ENCODE measurements at places on chromosomes 7 and 10. TPM values are rescaled to one million over a fixed set of nuclear protein-coding genes. Genes with fewer than 3 reads are reported as not detected.

DNA sequence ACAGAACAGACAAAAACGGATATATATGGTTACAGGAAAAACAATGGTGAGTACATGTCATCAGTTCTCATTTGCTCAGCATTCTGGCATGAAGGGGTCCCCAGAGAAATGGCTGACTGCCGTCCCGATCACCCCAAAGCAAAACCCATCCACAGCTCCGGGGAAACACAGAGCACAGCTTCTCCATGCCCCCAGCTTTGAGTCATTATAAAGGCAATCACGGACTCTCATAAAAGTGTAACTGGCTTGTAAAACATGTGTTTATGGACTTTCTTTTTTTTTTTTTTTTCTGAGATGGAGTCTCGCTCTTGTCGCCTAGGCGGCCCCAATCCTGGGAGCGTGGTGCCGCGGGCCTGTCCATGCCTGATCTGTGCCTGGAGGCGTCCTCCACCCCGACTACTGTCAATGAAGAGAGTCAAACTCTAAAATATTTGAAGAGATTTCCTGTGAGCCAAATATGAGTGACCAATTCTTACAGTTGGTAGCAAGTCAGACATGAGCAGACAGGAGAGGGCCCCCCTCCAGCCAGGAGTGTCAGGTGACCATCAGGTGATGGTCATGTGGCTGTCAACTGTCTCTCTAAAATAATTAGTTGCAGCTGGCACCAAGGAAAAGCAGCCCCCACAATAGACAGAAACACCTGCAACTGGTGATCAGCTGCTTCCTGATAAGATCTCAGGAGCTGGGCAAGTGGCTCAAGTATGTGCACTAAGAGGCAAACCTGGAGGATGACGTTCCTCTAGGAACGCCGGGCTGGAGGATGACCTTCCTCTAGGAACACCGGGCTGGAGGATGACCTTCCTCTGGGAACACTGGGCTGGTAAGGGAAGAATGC lies 21.7 kb upstream of the NOM1 start:
- no peak for DNase-seq

DNA sequence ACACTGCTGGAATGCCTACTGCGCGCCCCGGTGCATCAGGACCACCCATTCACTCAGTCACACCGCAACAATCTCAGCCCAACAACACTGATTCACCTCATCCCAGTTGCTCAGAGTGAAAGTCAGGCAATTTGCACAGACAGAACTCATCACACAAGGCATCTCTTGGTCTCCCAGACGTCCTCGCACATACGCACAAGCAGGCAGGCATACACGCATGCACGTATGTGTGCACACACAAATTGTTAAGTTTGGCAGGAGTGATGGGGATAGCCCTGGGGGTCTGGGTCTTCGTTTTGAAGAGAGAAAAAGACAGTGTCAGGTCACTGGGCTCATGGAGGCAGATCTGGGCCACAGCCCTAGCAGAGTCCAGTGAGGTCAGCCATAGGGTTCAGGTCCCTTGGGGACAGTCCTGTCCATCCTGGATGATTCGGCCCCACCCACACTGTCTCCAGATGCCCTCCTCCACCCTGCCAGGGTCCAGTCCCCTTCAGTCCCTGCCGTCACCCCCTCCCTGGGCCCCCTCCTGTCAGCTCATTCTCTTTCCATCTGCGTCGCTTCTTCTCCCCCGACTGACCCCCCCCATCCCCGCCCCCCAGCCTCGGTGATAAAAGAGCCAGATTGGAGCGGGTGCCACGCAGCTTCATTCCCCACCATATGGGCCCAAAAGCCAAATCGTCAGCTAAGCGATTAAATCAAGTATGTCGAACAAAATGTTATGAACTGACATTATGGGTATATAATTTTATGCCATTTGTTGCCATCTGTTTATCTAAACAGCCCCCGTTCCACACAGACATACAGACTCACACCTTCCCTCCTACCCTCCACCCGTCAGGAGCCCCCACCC lies 48.5 kb upstream of the SLF2 start:
- no peak for DNase-seq

IDI2 gene
- not detected for total RNA-seq

DNA sequence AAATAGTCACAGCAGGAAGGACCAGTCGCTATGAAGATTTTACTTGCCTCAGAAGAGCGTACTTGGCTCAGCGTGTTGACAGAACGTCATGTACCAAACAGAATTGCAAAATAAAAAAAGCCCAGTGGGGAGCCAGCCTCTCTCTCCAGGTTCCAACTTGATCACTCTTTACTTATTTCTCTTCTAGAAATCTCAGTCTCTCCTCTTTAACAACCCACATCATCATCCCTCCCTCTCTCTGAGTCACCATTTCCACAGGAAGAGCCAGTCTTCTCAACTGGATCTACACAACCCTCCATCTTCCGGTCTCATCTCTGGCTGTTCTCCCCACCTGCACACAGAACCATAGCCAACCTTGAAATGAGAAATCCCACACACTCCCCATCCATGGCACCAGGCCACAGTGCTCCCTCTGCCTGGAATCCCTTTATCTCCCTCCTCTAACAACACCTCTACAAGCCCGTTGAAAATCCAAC lies 718.3 kb downstream of the GRID1 start:
- DNase-seq, result no peak

DNA sequence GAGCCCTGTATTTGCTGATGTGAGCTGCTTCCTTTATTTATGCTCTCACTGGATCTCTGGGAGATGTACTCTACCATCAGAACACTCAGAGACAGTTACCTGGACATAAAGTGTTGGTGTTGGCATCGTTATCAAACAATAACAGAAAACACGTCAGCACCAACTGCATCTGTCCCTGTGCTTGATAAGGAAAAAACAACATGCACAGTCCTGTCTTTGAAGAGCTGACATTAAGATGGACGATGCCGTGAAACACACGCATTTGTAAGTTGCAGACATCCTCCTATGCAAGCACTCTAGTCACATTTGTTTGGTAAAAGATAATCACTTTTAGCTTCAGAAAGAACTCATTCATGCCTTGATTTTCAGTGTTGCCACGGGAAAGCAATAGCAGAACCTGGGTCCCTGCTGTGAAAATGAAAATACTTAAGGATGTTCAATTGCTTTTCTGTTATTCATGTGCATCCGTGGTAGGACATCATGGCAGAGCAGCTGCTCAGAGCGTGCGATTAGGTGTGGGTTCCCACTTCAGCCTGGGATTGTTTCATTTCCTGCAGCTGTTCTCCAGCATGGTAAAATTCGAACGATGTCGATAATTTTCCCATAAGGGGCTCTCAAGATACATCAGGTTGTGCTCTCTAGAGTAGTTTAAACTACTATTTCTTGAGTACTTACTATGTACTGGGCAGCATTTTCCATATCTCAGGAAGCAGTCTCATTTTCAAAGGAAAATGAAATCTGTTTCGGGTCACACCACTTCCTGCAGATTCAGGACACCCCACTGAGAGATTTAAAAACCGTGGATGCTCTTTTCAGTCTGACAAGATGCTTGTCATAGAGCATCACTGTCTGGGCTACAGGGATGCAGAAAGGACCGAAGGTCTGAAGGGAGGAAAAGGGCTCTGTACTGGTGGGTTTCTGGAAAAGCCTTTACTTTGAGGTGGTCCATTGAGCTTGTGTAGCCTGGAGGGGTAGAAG lies 248.7 kb downstream of the CAMK1D start:
- DNase-seq, result no peak

GRCh38 chr10:132918617-132919373 lies 23.6 kb downstream of the CFAP46 start:
- DNase-seq, result no peak

DNA sequence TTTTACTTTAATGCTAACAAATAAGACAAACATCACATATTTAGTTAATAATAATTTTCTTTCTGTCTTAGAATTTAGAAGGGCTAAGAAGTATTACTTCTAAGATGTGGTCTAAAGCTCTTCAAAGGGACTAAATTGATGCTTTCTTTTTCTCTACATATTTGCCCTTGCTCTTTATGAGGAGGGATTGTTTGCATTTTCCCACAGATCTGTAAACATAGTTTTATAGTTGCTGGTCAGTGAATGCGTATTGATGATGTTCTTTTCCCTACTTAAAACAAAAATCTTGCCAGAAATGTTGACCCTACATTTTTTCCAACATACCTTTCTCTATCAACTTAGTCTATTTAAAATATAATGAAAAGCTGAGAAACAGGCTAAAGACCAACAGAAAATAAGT lies 372.4 kb upstream of the LRGUK start:
- no peak for DNase-seq

GRCh38 chr7:30988351-30989005 lies 24.7 kb downstream of the GHRHR start:
- no peak for DNase-seq

GRCh38 chr7:73512018-73512780 lies 9.9 kb downstream of the BAZ1B start:
- no peak for DNase-seq

EGFR gene
- not detected for total RNA-seq

GRCh38 chr10:131035779-131036178 lies 275.7 kb downstream of the TCERG1L start:
- DNase-seq, result no peak

DNA sequence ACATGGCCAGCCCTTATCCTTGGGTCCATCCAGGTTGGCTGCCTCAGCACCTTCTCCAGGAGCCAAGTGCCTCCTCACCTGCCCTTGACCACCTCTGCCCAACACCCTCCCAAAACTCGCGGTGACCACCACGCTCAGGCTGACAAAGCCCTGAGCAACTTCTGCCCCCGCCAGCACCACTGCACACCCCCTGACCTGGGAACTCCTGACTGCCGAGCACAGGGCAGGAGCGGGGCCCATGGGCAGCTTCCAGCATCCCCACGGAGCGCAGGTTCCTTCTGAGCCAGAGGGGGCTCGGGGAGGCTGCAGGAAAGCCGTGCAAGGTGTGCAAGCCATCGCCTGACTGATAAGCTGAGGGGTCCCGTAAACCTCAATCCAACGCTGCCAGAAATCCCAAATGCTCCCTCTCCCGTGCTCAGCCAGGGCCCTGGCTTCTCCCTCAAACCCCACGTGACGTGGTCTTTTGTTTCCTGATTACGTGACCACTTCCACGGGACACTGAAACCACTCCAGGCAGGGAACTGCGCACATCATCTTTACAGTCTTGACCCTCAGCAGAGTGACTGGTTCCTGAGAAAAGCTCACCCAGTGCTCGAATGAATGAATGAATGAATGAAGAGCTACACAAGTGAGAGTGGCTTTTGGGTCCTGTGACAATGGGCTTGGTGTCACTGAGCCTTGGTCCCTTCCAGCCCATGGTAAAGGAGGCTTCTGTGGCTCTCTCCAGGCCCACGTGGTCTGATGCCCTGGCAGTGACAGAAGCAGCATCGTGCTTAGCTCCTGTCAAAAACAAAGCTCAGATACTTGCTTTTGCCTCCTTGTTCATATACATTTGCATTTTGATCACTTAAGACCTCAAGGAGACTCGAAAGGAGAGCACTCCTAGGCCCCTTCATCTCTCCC lies 249.8 kb upstream of the PPP2R2D start:
- no peak for DNase-seq
